Fibroblast of skin of right quadriceps (primary cell): ENCODE measurements at places on chromosomes 7 and 10.

DNA sequence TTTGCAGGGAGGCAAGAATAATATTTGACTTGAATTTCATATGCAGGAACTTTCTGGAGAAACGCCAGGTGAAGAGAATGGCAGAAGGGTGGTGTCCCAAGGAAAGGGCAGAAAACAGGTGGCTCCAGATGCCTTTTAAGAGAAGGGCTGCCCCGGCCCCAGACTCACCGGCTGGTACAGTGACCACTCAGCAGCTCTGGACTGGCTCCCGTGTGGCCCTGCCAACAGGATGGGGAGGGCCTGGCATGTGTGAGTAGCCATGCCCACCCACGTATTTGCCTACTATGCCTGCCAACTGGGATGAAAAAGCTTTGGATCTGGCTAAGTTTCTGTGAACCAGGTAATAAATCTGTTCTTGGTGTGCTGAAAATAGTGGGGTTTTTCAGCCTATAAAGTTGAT lies 159.5 kb downstream of the PRKAG2 start:
- DNase-seq: no peak

DNA sequence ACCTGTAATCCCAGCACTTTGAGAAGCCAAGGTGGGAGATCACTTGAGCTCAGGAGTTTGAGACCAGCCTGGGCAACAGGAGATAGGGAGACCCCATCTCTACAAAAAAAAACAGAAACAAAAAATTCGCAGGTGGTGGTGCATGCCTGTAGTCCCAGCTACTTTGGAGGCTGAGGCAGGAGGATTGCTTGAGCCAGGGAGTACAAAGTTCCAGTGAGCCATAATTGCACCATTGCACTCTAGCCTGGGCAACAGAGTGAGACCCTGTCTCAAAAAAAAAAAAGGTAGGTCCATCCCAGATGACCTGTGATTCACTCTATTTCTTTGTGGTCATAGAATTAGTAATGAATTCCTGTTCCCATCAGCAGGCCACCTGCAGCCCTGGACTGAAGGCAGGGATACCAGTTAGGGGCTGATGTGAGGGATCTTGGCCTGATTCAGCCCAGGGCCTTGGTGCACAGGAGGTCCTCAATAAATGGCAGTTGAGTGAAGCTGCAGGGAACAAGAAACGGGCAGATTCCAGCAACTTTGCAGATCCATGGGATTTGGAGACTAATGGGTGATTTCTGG lies at the start of gene MYH16:
MYH16 (plus strand) TSS at position 364 of the 570 bp plus-strand sequence.
- no peak for DNase-seq

DNA sequence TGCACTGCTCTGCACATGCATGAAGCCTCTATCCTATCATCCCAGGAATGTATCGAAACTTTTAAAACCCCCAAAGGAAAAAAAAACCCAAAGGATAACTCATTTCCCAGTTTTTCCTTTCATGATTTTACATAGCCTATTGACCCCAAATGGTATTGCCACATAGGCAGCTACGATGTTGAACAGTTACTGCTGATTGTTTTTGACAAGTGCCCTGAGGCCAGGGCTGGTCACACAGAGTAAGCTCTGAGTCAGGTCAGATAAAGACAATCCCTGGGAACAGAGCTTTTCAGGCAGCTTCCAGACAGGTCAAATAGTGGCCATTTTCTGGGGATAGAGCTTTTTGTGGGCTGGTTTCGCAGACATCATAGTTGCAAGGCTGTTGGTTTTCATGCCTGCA lies 52.1 kb downstream of the MYL10 start:
- no peak for DNase-seq

GRCh38 chr7:5689118-5689517 lies 92.3 kb downstream of the RNF216 start:
- DNase-seq: peak; percentile 55

- DNase-seq: no peak
Observed at GRCh38 chr10:60041489-60042133, 135.3 kb upstream of the CCDC6 start.

DNA sequence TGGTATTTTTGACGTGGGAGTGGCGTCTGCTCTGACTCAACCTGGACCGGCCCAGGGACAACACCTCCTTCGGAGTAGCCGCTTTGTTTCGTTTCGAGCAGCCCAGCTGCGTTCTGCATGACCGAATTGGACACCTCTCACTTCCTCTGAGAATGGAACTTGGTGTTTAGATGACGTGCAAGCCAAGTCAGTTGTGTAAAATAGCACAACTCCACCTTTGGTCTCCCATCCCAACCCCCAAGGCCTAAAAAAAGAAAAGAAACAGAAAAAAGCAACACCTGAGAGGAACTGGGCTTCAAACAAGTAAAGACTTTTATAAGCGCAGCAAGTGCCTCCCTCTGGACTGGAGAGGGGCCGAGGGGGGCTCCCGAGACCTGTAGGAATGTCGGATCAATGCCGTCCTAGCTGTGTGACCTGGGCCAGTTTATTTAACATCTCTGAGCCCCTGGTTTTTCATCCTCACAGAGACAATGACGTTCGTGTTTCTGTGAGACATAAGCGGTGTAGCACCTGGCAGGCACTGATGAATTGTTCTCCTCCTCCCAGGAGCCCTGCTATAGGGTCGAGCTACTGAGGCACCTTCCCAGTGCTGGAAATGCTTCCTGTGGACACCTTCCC lies 52.0 kb upstream of the SMNDC1 start:
- DNase-seq: no peak

- no peak for DNase-seq
Observed at GRCh38 chr7:37467002-37467401, 18.3 kb upstream of the ELMO1 start.

GRCh38 chr7:116588225-116588624 lies 63.4 kb downstream of the CAV1 start:
- DNase-seq: peak; percentile 80

GRCh38 chr7:11524476-11525397 lies 307.3 kb downstream of the THSD7A start:
- no peak for DNase-seq

GRCh38 chr7:92785923-92786322 lies 50.5 kb downstream of the CDK6 start:
- no peak for DNase-seq

DNA sequence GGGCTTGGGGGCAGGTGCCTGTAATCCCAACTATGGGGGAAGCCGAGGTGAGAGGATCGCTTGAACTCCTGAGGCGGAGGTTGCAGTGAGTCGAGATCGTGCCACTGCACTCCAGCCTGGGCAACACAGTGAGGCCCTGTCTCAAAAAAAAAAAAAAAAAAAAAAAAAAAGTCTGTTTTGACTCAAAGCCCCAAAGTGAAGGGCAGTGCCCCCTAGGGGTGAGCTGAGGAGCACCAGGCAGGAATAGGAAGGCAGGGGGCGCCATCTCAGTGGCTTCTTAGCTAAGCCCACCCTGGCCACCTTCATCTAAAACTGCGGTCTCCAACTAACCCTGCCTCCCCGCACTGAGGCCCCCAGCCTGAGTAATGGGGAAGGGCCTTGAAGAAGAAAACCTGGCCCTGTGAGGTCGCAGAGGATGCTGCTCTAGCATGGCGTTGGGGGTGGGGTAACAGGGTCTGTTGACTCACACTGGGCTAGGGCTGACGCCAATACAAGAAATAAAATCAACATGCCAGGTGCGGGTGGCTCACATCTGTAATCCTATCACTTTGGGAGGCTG lies 9.8 kb downstream of the PODXL start:
- DNase-seq: no peak

DNA sequence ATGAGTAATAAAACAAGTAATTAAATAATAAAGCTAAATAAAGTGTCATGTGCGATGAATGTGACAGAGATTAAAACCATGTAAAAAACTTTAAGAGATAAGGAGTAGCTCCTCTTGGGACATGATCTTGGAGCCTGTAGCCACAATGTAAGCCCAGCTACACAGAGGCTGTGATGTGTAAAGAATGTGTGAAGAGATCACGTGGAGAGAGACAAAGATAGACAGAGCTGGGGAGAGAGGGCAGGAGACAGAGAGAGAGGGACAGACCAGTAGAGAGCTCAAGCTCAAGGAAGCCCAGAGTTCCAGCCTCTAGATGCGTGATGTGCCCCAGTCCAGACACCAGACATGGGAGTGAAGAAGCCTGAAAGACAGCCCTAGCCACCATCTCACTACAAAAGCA lies 644.1 kb downstream of the TNS3 start:
- no peak for DNase-seq

DNA sequence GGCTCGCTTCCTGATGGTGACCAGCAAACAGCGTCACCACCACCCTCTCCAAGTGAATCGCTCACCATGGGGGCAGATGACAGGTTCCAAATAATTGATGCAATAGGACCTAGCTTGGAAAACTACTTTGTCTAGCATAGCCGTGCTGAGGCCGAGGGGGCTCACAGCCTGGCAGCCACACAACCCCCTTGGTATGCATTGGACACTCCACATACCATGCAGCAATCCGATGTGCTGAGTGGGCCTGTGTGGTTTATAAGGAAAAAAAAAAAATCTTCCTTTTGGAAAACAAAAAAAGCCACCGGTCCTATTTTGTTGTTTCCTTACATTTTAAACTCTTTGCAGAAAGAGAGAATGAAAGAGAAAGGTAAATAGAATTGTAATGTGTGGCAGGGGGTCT lies 15.1 kb downstream of the GATA3 start:
- peak; percentile 85 for DNase-seq

- no peak for DNase-seq
Observed at GRCh38 chr7:64863021-64863420, 40.1 kb upstream of the ZNF273 start.

DNA sequence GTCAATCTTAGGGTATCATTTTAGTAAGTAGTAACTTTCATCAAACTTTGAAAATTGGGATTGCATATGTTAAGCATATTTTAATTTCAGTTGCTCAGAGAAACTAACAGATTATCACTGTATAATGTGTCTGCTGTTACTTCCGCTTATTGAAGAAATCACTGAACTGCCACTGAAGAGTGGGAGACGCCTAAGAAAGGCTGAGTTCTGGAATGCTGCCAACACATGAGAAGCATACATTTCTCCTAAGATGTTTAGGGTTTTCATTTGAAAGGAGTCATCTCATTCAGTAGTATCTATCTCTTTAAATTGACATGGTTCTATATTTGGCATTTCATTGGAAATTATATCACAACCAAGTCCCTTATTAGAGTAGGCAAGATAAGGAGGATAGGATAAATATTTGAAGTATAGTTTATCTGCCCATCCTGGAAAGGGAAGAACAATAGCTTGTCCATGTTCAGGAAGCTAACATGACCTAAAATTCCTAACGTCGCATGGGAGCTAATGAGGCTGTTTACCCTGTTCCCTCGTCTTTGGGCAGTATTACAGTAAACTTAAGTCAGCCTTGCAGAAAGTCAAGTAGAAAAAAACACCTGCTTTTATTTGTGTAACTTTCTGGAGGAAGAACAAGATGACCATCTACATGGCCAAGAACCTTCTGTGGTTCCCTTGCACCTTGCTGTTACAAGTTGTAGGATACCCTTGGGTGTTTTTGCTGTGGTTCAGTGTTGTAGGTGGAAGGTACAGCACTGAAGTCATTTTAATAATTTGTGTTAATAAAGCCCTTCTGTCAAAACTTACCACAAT lies 67.3 kb downstream of the NHLRC2 start:
- DNase-seq: no peak

- DNase-seq: no peak
Observed at GRCh38 chr7:143490717-143491306, 13.1 kb downstream of the TAS2R41 start.

- DNase-seq: no peak
Observed at GRCh38 chr10:6068422-6068821, 6.3 kb upstream of the IL2RA start.

DNA sequence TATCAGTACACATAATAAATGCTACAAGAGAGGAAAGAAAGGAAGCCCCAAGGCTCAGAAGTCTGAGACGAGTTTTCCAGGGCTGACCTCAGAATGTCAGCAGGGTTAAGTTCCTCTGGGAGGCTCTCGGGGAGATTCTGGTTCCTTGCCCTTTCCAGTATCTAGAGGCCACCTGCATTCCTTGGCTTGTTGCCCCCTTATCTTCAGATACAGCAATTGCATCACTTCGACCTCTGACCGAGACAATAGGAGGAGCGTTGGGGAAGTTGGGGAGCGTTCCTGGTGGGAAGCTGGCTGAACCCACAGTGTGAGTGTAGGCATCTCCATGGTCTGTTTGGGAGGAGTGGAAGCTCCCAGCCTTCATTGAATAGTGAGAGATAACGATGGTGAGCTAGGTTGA lies 72.0 kb upstream of the MTPN start:
- DNase-seq: no peak

DNA sequence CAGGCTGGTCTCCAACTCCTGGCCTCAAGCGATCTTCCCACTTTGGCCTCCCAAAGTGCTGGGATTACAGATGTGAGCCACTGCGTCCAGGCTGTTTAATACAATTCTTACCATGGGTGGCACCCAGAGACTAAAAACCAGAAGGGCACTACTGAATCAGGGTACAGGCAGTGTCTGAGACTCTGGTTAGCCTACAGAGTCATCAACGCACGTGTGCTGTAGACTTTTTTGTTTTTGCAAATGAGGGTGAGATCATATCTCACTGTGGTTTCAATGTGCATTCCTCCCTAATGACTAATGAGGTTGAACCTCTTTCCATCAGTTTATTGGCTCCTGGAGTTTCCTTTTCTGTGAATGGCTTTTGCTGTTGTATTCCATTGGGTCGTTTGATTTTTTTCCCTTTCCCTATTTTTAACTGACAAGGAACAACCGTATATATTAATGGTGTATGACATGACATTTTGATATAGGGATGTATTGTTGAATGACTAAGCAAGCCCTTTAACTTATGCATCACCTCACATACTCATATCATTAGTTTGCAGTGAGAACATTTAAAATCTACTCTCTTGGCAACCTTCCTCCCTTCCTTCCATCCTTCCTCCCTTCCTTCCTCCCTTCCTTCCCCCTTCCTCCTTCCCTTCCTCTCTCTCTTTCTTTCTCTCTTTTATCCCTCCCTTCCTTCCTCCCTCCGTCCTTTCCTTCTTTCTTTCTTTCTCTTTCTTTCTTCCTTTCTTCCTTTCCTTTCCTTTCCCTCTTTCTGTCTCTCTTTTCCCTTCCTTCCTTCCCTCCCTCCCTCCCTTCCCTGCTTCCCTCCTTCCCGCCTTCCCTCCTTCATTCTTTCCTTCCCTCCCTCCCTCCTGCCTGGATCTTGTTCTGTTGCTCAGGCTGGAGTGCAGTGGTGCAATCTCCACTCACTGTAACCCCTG lies 9.3 kb upstream of the TMEM270 start:
- DNase-seq: peak; percentile 99

DNA sequence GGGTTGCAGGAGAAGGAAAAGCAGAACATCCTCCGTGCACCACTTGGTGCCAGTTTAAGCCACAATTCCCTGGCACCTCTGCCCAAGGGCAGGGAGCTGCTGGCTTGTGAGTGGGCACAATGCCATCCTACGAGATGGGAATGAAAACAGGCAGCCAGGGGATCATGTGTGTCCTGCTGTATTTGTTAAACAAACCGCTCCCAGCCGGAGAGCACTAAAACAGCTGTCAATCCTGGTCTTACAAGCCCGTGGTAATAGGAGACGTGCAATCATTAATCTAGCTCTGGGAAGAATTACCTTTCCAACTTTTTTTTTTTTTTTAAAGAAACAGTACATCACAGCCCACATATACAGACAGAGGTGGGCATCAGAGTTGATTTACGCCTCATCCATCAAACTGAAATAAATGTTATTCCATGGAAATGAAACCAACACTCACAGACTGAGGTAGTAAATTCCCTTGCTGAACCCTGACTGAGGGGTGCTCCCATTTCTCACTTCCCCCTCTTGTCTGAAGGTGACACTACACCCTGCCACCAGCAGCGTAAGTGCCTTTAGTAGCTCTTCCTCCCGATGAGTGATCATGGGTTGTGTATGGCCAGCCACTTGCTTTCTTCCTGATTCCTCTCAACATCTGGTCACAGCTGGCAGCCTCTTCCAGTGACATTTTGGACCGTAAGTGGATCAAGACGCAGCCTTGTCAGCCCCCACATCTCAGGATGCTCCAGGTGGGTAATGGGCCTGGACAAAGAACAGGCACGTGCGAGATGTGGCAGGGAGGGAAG lies 143.8 kb downstream of the TEX36 start:
- no peak for DNase-seq

- DNase-seq: peak; percentile 90
Observed at GRCh38 chr10:126242397-126243260, 145.6 kb downstream of the ADAM12 start.
